ENCODE measurements at places on chromosomes 1 and 21.
A peak's percentile ranks its signal among the peaks of the same experiment; 100 is the strongest.

DNA sequence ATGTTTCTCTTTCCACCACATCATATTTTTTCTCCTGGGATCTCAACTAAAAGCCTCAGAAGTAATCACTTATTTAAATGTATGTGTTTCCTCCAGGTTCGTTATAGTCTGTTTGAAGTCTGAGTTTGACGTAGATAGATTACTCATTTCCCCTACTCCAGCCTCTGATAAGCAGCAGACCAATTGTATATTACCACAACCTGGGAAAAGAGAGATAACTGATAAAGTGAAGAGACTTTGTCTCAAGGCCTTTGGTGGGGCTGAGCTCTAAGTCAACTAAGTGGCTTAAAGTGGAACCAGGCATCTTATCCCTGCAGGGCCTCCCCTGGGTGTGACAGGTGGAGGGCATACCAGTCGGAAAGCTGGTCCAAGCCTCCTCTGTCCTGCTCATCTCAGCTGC is 34.9 kb upstream of the CACNA1E start:
- no peak for DNase-seq

DNA sequence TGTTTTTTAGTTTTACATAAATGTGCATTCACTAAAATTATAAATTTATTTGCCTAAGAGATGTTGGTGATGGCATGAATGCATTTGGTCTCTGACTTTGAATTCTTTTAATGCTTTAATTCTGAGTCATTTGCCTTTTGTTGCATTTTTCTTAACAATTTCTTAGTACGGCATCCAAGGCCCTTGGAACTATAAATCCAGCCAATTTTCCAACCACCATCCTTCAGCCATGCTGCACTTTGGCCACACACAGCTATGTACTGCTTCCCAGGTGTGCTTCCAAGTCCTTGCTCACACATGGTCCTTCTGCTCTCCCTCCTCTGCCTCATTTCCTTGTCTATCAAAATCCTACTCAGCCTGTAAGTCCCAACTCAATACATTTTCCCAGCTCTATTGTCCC is 161.0 kb downstream of the DHRS3 start:
- DNase-seq = no peak

GRCh38 chr1:57132993-57133622 is 167.3 kb upstream of the C8B start:
- DNase-seq = no peak

- DNase-seq = no peak
Measured at GRCh38 chr1:63407002-63407401, 39.6 kb downstream of the ALG6 start.

- DNase-seq = no peak
Measured at GRCh38 chr1:64535938-64536835, 66.3 kb downstream of the CACHD1 start.

- DNase-seq = no peak
Measured at GRCh38 chr1:192576190-192577144, 894 bp downstream of the RGS1 start.

DNA sequence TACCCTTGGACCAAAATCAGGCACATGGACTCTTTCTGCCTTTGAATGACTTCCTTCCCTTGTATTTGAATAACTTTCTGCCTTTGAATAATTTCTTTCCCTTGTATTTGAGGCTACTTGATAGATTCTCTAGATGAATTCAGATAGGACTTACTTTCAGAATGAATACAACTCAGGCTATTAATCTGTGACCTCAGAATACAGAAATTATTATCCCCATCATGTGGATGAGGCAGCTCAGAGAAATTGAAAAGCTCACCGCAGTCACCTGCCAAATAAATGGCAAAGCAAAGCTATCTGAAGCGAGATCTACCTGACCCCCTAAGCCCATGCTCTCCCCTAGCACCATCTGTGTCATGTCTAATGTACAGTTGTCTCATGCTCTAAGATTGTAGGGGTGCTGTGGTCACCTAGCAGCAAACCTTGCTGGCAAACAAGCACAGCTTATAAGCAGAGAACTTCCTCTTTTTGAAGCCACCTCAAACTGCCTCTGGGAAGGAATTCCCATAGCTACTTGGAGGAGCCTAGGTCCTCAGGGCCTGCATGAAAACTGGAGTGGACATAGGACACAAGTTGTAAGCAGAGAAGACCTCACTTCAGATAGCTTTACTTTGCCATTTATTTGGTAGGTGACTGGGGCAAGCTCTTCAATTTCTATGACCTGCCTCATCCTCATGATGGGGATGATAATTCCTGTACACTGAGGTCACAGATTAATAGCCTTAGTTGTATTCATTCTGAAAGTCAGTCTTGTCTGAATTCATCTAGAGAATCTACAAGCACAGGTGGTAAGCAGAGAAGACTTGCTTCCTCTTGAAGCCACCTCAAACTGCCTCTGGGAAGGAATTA is 66.1 kb downstream of the FASLG start:
- no peak for DNase-seq

GRCh38 chr1:24555591-24556413 is at the start of gene NCMAP:
Gene NCMAP, plus strand, starts transcription at chr1:24556087. Its CDS starts 39,344 bp downstream, at chr1:24595431.
- peak; percentile 47 for DNase-seq
